ENCODE measurements at places on chromosomes 7 and 10.

- no peak for DNase-seq
Observed at GRCh38 chr7:51090411-51090810, 226.2 kb downstream of the COBL start.

DNA sequence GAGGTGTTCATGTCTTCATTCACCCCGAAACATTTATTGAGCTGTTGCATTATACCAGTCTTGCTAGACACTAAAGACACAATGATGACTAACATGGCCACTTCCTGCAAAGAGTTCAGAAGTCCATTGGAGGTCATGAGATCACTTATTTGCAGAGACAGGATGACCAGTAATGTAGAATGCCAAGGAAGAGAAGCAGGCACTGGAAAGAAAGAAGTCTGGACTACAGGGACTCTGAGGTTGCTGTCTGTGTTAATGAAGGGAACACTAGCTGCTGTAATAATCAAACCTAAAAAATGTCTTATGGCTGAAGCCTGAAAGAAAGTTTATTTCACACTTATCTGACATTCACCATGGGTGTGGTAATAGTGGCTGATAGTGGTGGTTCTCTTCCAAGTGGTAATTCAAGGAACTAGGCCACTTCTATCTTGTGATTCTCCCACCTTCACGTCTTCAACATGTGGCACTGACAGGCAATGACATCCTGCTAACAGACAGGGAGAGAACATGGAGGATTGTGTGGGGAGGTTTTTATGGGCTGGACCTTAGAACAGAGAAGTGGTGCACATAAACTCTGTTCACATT lies 89.2 kb upstream of the MKLN1 start:
- DNase-seq: no peak

DNA sequence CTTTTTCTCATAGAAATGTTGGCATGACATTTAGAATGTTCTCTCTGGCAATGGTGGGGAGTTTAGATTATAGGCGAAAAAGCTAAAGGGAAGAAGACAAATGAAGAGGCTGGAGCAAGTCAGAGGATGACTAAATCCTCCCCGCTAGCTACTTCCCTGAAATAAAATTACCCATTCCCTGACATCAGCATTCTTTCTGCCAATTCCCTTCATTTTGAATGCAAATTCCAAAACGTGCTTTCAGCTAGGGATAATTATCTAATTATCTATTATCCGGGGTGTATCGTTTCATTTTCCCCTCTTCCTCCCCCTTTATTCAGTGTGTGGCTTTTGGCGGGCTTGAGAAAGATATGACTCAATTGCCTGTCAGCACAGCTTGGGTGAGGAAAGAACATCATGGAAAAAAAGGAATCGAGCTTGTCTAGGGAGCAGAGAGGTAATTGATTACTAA lies 672.3 kb downstream of the TNS3 start:
- DNase-seq: no peak

DNA sequence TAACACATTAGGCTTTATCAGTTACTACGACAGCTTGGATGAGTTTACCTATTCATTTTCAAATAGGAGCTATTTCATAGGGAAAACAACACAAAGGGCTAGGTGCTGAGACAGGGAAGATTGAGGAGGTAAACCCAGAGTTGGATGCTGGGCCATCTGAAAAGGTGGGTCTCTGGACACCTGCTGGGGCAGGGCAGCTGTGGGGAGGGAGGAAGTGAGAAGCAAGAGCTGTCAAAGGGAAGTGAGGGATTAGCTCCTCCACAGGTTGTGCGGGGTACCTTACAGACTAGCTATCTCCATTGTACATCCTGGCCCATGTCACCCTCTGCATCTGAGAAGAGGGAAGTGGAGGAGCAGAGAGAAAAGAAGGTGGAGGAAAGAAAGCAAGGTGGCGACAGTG lies 48.9 kb downstream of the BLNK start:
- no peak for DNase-seq

GRCh38 chr7:47297120-47297519 lies 284.8 kb downstream of the TNS3 start:
- DNase-seq: no peak

DNA sequence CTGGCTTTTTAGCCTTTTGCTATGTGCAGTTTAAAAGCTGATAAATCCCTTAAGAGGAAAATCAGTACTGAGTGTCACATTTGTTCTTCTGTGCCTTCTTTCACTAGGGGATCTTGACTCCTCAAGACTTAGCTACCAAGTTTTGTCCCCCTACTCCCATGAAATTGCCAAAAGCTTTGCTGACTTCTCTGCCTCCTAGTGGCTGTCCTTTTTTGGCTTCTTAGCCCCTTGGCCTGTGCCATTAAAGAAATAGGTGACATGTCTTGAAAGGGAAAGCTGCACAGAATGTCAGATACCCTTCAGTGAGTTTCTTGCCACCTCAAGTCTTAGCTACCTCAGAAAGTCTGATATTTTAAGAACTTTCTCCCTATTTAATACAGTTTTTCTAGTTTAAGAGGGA lies 10.5 kb downstream of the MKLN1 start:
- DNase-seq: no peak

DNA sequence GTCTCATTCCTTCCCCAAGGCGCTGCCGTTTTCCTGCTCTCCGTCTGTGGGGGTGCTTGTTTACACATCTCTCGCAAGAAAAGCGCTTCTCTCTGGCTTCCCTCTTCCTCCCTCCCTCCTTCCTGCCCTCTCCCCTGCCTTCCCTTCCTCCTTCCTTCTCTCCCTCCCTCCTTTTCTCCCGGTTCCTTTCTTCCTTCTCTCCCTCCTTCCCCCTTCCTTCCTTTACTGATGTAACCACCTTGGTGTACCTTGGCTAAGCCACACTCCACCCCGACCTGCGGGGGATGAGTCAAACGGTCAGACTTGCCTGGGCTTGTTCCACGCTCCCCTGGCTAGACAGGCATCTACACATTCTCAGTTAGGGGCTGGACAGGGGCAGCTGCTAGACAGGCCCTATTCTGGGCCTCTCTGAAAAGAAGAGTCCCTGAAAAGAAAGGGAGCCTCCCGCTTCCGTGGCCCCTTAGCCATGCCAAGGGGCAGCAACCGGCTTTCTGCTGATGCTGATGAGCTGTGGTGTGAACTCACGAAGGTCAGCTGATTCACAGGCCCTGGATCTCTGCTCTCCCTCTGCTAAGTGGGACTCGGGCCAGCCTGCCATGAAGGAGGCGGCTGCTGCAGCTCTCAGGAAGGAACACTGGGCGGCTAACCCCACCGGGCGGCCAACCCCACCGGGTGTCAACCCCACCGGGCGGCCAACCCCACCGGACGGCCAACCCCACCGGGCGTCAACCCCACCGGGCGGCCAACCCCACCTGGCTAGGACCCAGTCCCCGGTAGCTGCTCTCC lies 216.8 kb downstream of the TCERG1L start:
- DNase-seq: no peak

DNA sequence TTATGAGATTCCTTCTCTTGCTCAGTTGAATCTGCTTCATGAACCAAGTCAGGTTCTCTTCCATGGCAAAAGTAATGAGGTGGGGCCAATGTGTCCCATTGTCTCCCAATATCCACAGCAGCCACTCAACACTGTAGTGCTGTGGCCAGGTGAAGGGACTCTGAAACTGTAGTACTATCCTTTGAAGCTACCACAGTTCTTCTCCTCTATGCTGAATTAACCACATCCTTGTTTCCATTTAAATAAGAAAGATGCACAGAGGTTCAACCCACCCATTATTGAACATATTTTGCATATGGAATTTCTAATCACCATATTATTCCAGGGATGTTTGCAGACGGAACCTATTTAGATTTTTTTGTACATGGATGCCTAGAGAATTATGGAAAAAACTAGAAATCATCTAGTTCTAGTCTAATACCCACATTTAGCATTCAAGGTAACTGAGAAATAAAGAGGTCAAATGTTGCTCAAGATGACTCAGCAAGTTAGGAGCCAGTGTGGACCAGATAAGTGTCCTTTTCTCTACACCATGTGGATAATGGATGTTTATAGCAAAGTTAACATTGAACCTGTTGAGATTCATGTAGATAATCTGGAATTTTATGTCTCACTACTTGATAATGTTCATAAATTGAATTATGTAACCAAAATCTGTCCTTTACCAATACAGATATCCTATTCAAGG lies 64.5 kb downstream of the LRRTM3 start:
- DNase-seq: no peak

DNA sequence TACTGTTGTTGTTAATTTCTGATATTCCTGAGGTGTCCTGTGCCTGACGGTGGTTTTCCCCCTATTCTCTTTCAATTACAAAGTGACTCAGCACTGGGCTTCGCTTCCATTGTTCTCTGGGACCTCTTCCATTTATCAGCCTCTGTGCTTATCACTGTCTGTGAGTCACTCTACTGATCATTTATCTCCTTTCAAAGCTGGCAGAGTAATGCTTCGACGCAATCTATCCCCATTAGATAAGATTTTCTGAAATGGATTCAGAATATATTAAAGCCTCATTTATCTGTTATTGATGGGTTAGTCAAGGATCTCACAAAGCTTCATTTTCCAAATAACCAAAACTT lies 679.2 kb downstream of the SDK1 start:
- no peak for DNase-seq

- no peak for DNase-seq
Observed at GRCh38 chr7:101201695-101202602, 1.1 kb upstream of the MOGAT3 start.

DNA sequence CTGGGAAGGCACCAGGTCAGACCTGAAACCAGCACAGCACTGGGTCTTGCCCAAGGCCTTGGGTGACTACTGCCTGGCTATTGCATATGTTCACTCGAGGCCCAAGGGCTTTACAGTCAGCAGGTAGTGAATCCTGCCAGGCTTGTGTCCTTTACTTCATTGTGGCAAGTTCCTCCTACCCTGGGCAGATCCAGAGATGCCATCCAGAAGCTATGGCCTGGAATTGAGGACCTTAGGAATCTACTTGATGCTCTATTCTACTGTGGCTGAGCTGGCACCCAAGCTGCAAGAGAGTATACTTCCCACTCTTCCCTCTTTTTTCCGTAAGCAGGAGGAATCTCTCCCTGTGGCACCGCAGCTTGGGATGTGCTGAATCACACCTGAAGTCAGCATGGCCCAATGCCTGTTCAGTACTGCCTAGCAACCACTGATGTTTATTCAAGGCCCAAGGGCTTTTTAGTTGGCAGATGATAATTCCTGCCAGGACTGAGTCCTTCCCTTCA lies 246.7 kb upstream of the CTBP2 start:
- DNase-seq: no peak

GRCh38 chr7:22726907-22727713 lies at the start of gene IL6:
Gene IL6, plus strand, starts transcription at chr7:22727200. Its CDS starts 63 bp downstream, at chr7:22727263.
- DNase-seq: no peak

GRCh38 chr7:106603346-106603745 lies 57.6 kb downstream of the CCDC71L start:
- no peak for DNase-seq

All from CD4-positive, alpha-beta memory T cell (primary cell).